ENCODE measurements at places on chromosomes 1 and 21.

DNA sequence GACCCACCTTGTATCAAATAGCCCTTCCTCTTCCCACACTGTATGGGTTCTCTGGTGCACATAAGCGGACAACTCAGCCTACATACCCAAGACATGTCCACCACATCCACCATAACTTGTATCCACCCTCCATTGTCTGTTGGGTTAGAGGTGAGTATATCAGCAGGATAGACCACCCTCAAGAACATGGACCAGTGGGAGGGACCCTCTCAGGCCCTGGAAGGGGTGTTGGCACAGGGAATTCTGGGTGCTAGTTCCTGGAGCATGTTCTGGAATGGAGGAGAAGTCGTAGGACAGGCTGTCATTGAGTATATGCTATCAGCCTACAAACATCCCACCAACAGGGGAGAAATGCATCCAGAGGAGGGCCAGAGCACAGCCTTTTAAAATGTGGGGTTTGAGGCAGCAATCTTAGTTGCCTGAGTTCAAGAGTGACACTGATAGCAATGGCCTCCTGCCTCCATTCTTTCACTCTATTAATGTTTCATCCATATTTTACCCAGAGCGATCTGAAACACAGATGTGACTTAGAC is 7.5 kb downstream of the CD55 start:
- no peak for DNase-seq

- no peak for DNase-seq
Observed at GRCh38 chr1:246784621-246785493, 60.6 kb downstream of the SCCPDH start.

DNA sequence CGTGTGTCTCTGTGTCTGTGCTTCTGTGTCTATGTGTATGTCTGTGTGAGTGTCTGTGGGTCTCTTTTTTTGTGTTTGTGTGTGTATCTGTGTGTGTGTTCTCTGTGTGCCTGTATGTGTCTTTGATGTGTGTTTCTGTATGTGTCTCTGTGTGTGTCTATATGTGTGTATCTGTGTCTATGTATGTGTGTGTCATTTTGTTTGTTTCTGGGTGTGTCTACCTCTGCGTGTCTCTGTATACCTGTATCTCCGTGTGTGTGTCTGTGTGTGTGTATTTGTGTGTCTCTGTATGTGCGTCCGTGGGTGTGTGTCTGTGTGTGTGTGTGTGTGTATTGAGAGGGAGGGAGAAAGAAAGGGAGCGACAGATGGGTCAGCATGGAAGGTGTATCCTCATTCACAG is 106.3 kb upstream of the TRABD2B start:
- DNase-seq = no peak

GRCh38 chr1:61992257-61992656 is 202.4 kb upstream of the L1TD1 start:
- no peak for DNase-seq

DNA sequence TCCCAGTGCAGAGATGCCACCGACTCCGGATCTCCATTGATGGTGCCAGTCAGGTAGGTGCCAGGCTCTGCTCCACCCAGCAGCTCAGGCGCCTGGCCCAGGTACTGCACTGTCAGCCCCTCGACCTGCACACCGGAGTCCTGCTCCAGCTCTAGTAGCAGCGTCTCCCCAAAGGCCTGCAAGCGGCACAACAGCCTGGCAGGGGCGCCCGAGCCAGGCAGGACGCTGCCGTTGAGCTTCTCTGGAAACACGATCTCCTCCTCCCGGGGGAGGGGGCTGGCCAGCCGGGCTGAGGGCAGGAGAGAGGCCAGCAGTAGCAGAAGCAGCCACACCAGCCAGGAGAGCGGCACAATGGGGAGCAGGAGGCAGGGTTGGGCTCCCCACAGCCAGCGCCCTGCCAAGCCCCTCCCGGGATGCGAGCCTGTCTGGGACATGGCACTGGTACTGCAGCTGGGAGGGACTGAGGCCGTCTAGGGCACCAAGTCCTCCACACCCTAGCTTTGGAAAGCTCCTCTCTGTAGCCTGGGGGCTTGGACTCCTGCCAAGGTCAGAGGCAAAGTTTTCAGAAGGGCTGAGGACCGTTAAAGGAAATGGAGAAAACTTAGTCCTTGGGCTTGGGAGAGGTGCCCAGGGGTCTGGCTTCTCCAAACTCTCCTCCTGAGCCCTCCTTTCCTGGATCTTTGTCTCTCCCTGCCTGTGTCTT is 509 bp downstream of the ADAMTS4 start:
- DNase-seq = no peak

- DNase-seq = no peak
Observed at GRCh38 chr1:66175098-66175497, 358.9 kb upstream of the SGIP1 start.

DNA sequence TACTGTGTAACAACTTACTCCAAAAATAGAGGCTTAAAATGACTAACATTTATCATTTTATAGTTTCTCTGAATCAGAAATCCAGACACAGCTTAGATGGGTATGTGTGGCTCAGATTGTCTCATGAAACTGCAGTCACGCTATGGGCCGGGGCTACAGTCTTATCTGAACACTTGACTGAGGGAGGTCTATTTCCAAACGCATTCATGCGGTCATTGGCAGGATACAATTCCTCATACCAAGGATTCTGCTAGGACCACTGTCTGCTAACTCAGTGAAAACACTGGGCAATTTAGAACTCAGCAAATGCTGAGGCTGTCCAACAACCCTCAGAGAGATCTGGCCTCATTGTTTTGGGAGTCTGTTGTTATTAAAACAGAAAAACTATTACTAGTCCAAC is 178.6 kb downstream of the TBX15 start:
- DNase-seq = no peak

GRCh38 chr1:91818713-91818975 is 67.3 kb downstream of the TGFBR3 start:
- no peak for DNase-seq

DNA sequence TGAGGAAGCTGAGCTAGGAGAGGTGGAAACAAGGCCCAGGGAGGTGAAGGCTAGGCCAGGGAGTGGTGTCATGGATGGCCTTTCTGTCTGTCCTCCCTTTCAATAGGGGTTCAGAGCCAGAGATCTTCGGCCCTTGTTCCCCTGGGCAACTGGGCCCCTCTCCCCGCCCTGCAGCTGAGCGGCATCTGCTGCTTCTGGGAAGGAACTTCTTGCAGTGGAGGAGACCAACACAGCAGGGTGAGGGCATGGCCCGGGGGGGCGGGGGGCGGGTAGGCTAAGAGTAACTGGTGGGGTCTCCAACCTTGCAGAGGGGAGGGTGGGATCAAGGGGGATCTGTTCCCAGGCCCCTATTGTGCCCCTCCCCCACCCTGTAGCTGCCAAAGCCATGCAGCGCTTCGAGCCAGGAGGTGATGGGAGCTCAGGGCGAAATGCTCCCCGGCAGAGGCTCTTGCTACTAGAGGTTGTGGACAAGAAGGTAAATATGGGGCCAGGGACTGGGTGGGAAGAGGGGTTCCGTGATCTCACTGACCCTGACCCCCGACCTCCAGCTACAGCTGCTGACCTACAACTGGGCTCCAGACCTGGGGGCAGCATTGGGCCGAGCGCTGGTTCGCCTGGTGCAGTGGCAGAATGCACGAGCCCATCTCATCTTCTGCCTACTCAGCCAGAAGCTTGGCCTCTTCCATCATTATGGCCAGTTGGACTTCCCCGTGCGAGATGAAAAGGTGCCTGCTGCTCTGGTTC is 11.7 kb downstream of the HYI start:
- no peak for DNase-seq

DNA sequence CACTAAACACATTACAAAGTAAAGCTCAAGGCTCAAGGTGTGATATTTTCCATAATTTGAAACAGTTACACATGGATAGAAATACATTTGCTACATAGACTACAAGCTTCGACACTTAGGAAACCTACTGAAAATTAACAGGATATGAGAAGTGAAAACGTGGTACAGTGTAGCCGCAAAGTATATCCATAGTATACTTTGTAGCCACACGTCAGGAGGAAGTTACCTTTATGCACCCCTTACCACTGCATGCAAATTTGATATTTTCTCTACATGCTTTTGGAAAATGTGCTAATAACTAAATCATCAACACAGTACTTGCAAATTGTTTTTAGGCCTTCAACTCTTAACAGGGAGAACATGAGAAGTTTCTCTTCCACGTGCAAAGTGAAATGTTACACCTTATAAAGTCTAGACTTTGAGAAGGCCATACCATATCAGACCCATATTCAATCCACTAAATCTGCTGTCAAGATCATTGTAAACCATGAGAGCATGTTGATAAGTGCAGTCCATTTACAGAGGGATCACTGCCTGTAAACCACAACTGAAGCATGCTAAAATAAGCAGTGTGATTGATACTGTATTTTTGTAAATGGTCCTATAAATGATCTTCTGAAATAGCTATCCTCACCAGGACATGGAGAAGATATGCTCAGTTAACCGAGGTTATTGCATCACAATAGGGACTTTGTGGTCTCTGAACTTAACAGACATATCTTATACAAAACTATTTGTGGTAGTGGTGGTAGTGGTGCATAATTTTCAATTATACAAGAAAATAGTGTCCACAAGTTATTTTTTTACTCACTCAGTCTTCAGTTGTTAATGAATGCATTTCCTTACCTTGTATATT is 64.7 kb downstream of the VAV3 start:
- no peak for DNase-seq

DNA sequence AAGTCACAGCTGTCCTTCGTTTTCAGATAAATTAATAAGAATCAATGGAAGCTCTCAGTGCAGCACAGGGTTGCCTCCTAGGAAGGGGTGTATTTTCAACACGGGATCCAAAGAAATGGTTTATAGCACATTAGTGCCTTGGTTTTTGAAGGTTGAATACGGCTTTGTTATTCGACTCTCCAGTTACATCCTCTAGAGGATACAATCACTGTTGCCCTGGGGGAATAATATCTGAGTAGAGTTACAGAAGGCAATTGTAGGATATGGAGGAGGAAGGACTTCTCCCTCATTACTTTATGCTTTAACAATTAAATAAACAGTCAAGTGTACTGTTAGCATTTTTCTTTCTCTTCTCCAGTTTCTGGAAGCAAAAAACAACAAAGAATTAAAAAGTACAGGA is 14.3 kb upstream of the ZNF326 start:
- no peak for DNase-seq

DNA sequence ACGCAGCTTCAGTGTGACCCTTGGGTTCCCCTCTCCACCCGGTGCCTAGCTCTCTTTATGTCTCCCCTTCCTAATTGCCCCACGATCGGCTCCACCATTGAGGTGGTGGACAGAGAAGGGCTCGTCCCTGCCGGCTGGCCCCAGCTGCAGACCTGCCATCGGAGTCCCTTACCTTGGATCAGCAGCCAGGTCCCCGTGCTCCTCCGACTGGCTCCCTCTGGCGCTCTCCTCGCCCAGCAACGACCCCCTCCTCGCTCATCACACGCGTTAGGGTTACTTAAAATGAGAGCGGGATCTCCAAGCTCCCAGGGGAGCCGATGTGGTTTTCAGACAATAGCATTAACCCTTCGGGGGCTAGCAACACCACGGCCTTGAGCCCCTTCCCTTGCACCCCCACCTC is 8.1 kb upstream of the ETV3L start:
- DNase-seq = no peak

- no peak for DNase-seq
Observed at GRCh38 chr1:223301371-223301770, 62.6 kb downstream of the SUSD4 start.

- no peak for DNase-seq
Observed at GRCh38 chr1:203624341-203624712, 2.3 kb upstream of the ATP2B4 start.

DNA sequence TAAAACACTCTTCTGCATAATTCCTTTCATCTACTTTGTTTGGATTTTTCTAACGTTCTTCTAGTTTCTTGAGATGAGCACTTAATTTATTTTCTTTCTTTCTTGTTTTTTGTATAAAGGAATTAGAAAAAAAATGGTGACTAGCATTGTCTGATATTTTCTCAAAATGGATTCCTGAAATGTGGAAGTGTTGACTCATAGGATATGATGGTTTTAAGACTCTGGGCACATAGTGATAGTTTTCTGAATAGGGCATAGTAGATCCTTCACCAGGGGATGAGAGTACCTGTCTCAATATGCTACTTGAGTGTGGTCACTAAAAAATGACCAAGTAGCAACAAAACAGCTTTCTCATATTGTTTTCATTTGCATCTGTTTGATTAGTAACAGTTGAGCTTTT is 100.9 kb downstream of the PEX14 start:
- DNase-seq = no peak

DNA sequence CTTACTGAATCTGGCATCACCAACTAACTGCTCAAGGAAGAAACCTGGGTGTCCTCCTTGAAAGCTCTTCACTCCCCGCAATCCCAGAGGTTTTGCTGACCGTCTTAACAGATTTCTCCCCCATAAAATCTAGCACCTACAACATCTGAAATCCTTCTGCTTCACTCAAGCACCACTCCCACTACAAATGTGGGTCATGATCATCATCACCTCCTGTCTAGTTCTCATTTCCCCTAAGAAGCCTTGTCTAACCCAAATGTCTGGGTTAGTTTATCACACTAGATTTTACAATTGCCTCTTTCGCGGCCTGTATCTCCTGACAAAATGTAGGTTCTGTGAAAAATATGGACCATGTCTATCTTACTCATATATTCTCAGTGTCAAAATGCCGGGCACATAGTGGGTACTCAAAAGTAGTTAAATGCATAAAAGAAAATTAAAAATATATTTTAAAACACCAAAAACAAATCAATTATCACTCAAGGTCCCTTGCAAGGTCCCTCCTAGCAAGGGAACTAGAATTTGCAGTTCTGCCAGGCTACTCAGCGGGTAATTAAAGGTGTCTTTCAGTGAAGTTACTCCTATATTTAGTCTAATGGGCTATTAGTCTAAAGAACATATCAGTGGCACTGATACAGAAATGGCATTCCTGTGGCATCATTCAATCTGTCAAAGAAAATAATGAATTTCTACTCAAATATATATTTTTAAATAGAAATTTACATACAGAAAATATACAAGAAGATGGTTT is 19.6 kb downstream of the C21orf91 start:
- no peak for DNase-seq

DNA sequence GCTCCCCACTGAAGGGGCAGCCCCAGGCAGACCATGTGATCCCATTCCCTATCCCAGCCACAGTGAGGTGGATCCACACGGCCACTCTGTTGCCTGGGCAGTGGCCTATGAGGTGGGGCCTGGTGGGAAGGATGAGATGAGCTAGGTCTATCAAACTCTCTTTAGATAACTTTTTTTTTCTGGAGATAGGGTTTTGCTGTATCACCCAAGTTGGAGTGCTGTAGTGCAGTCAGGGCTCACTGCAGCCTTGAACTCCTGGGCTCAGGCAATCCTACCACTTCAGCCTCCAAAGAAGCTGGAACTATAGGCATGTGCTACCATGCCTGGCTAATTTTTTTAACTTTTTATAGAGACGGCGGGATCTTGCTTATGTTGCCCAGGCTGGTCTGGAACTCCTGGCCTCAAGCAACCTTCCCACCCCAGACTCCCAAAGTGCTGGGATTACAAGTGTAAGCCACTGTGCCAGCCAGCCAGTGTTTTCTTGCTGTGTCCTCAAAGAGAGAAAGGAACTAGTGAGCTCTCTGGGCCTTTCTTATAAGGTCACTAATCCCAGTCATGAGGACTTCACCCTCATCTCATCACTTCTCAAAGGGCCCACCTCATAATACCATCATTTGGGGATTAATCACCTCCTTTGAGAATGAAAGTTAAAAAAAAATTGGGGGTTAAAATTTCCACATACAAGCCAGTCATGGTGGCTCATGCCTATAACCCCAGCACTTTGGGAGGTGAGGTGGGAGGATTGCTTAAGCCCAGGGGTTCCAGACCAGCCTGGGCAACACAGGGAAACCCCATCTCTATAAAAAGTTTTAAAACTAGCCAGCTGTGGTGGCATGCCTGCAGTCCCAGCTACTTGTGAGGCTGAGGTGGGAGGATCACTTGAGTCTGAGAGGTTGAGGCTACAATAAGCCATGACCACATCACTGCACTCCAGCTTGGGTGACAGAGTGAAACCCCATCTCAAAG is 36.6 kb downstream of the H3-3A start:
- no peak for DNase-seq

Measured in stimulated activated CD4-positive, alpha-beta T cell treated with anti-CD3 and anti-CD28 coated beads, Interleukin-1b, Interleukin-23, amount 100 ng/mL, for 4 hours (primary cell).